Mesothelial cell of epicardium (in vitro differentiated cells): ENCODE measurements at places on chromosomes 13 and 19.

DNA sequence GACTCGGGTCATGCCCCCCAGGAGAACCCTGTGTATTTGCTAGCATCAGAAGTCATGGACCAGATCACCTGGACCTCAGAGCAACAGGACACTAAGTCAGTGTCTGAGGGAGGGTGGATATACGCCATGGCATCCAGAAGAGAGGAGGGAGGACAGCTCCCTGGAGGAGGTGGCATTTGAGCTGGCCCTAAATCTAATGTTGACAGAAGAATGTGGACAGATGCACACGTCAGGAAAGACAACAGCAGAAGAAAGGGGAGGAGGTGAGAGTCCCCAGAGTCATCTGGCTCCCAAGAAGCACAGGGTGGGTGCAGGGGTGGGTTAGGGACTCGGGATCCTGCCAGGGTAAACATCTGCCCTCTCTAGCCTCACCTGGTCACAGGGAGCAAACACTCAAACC, 24.5 kb upstream of the CCNE1 start:
- no peak overlapping the region for H3K27ac ChIP-seq
- H3K27me3 ChIP-seq: peaks cover 3% of the 10 kb centered on the region
- no peak overlapping the region for H3K4me3 ChIP-seq
- no peaks in the 10 kb centered on the region for H3K36me3 ChIP-seq
- no peak for DNase-seq
- H3K4me1 ChIP-seq: no peaks in the 10 kb centered on the region

GRCh38 chr13:102277286-102277685, 124.6 kb downstream of the FGF14 start:
- H3K4me3 ChIP-seq: no peak overlapping the region
- peaks cover 2% of the 10 kb centered on the region for H3K4me1 ChIP-seq
- H3K36me3 ChIP-seq: no peaks in the 10 kb centered on the region
- H3K27me3 ChIP-seq: peaks cover 11% of the 10 kb centered on the region

- no peaks in the 10 kb centered on the region for H3K27me3 ChIP-seq
- peaks cover 64% of the 10 kb centered on the region for H3K4me1 ChIP-seq
- no peak overlapping the region for H3K4me3 ChIP-seq
- DNase-seq: no peak
- peak overlapping the region; percentile 87 for H3K27ac ChIP-seq
Observed at GRCh38 chr19:43778651-43779050, 2.1 kb downstream of the KCNN4 start.

DNA sequence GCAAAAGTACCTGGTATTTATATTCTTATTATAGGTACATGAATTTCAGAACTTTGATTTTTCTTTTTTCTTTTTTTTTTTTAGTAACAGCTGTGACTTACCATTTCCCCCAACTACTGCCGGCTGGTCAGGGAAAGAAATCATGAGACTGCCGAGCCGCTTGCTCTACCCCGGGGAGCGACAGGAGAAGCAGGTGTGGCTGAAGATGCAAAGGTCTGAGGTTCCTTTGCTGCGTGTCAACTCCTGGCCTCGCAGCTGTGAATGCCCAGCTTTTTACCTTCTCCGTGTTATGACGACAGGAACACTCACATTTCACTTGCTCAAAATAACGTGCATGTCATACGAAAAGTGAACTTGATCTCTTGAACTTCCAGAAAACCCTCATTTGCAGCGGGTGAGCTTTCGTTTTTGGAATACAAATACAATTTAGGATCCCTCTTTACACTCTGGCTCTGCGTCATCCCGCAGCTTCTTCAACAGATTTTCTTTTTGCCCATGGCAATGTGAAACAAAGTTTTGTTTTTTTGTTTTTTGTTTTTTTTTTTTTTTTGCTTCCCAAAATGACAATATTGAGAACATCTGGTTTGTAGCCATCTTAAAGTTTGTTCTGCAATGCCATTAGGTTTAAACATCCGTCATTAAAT, 117.9 kb downstream of the EFNB2 start:
- no peaks in the 10 kb centered on the region for H3K36me3 ChIP-seq
- H3K4me3 ChIP-seq: no peak overlapping the region
- peaks cover 7% of the 10 kb centered on the region for H3K4me1 ChIP-seq
- no peak for DNase-seq
- no peak overlapping the region for H3K27ac ChIP-seq
